LNCaP clone FGC (cell line): ENCODE measurements at places on chromosomes 5 and 9.

GRCh38 chr9:113160571-113160970 is 9.8 kb downstream of the SLC31A2 start:
- DNase-seq = no peak

- no peak for DNase-seq
These were observed 21.8 kb upstream of the NINJ1 start for GRCh38 chr9:93155716-93156474.

DNA sequence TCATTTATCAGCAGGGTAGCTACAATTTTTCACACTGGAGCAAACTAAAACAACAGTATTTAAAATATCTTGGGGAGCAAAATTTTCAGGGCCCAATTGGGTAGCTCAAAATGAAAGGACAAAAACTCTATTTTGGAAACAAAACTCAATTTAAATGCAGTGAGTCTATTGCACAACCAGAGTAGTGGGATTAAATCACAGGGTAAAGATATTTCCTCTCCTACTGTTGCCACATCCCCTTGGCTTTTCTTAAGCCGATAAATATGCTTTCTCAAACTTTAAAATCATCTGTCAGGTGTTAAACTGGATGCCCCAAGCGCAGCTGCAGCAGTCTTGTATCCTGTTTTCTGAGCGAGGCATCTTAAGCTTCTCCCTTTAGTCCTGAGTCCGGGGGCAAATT is 1474.3 kb upstream of the CDH9 start:
- no peak for DNase-seq

GRCh38 chr9:18202924-18203323 is 271.0 kb upstream of the ADAMTSL1 start:
- DNase-seq = no peak

DNA sequence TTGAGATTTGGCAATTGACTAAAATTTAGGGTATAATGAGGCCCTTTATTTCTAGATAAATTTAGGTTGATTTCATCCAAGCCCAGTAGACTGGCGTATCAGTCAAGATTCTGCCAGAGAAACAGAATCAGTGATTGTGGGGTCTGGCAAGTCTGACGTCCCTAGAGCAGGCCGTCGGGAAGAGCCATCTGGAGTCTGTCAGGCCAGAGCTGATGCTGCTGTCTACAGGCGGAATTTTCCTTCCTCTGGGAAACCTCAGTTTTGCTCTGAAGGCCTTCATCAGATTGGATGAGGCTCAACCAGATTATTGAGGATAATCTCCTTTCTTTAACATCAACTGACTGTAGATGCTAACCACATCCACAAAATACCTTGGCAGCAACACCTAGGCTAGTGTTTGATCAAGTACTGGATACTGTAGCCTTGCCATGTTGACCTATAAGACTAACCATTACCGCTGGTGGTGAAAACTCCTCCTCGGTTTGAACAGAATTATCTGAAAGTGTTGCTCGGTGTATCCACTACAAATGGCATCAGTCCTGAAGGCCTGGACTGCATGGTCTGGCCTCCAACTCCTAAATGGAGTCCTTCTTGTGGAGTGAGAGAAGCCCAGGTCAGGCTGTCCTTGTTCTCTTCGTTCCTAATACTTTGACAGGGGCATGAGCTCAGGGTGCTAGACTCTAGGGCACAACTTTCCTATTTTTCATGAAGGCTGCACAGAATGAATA is 83.2 kb upstream of the ANKH start:
- no peak for DNase-seq

DNA sequence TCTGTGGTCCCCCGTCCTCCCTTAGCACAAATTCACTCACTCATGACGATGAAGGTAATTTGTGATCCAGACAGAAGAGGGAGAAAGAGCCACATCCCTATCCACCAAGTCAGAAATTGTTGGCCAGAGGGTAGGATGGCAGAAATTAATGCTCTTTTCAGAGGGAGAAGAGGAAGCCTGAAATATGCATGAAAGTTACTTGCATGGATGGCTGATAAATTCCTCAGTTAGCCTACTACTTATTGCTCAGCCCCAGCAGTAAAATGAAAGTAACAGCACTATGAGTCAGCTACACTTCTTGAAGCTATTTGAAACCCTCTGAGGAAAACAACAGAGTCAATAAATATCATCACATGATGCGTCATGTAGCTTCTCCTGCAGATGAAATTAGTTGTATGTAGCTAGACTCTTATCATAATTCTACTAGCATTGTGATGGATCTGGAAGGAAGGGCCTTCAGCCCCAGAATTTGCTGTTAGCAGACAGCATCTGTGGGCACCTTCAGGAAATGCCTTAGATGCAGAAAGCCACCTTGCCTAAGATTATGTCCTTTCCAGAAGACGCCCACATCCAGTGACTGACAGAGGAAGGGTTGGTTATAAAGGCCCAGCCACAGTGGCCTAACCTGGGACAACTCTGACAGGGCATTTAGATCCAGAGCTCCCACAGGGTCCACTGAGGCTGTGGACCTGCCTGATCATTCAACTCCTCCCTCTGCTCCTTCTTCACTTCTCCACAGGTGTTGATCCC is 81.2 kb upstream of the CCDC112 start:
- no peak for DNase-seq

DNA sequence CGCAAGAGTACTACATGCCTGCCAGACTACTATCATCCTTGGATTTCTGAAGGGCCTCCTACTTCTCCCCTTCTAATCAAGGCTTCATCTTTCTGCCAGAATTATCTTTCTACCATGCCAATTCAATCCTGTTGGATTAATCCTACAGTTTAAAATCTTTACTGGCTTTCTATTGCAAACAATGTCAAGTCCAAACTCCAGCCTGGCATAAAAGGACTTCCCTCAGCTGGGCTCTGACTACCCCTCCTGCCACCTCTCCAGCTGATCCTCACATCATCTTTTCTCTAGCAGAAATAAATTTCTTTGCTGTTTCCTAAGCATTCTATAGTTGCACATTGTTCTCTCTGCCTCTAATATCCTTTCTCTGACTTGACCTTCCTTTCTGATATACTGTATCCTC is 119.7 kb upstream of the RAD23B start:
- DNase-seq = no peak

GRCh38 chr5:150428106-150428876 is 15.6 kb upstream of the CD74 start:
- DNase-seq = no peak

DNA sequence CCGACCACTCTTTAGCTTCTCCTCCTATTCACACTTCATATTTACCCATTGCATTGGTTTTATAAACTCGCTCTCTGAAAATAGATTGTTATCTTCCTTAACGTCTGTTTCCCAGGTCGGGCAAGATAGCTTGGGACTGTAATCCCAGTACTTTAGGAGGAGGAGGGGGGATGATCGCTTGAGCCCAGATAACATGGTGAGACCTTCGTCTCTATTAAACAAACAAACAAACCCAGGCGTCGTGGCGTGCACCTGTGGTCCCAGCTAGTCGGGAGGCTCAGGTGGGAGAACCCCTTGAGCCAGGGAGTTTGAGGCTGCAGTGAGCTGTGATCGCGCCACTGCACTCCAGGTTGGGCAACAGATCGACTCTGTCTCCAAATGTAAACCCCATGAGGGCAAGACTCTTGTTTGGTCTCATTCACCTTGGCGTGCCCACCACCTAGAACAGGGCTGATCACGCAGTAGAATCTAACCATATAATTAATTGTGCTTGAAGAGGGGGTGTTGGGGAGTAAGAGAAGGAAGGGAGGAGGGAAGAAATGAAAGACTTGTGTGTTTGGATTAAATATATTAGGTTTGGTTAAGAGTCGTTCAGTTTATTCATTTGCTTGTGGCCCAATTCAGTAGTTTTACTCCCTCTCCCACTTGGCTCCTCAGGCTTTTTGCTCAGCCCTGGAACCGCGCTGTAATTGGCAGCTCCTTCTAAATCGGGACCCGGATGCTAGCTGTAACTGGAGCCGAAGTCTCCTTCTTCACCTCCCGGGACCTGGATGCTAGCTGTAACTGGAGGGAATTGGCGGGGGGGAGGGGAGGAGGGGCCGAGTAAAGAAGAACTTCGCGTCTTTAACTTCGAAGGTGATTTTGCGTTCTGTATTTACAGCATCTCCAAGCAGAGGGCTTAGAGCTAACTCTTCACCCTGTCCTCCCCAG is 24.9 kb downstream of the CDKN2A start:
- DNase-seq = no peak

DNA sequence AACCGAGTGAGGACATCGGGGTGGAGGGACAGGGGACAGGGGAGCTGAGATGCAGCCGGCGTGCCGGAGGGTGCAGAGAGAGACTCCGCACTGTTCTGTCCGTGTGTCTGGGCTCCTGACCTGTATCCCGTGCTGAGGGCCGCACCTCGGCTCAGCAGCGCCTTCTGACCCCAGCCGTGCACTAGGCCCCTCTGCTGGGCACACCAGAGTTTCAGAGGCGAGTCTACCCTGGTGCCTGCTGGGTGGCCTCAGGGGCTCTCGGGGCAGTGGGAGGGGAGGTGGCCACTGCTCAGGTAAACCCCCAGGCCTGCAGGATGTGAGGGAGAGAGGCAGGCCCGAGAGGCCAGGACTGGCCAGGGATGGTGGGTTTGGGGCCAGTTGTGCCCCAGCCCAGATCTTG is 100.2 kb downstream of the RXRA start:
- DNase-seq = no peak

DNA sequence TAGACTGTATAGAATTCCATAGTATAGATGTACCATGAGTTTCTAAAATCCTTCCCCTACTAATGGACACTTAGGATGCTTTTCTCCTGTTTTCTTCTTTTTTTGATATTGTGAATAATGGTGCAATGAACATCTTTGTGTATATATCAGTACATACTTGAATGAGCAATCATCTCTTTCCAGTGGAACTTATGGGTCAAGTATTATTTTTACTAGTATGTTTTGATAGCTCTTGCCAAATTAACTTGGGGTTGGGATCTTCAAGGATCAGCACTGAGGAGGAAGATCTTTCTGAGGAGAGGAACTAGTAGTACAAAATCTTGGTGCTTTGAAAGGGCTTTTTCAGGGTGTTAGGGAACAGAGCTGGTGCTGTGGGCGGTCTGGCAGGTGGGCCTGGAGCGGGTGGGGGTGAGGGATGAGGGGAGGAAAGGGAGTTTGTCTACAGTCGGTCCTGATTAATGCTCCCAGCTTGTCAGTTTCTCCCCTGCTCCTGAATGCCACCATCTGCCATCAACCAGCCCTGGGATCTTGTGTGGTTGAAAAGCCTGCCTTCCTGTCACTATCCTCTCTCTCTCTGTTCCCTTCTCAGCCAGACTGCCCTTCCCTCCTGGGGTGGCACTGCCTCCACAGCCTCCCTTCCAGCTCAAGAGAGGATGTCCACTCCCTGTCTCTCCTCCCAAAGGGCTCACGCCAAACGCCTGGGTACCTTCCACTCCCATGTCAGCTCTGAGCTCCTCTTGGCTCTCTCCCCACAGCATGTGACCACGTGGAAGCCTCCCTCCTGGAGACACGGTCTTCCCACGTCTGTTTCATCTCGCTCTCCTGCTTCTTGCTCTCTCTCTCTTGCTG is 185.9 kb downstream of the DAB2IP start:
- DNase-seq = no peak

DNA sequence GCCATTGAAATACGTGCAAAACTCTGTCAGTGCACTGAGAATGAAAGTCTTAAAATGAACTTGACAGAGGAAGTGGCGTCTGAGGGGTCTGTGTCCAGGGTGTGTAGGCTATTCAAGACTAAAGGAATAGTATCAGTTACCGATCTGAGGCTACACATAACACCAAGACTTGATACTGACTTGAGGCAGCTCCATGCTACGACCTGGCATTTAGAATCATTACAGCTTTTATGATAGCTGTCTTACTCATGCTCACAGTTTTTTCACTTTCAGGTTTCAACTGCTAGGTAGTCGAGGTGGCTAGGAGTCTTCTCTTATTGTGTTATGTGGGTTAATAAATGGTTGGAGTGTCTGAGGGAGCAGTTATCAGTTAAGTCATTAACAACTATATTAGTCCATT is 92.8 kb upstream of the SLCO6A1 start:
- DNase-seq = no peak

GRCh38 chr5:98330871-98331270 is 442.6 kb upstream of the RGMB start:
- DNase-seq = no peak

DNA sequence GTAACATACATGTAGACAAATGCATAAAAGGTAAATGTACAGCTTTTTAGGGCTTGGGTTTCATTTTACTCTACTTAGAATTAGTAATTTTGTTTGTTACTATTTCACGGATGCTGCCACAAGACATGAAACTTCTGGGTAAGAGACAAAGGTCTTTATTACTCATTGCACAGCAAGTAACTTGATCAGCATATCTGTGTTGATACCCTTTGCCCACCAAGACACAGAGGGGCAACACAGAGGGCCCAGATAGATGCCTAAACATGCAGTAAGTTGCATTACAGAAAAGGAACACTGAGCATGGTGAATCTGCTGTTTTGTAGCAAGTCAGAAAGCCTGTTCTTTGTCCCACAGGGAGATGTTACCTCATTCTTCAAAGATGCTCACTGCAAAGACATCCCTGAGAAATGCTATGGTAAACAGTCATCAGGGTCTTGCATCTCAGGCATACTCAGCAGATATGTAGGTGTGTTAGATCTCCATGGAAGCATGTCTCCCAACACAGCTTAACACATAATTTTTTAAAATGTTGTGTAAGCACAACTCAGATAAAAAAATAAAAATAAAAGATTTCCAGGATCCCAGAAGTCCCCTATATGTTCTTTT is 10.3 kb downstream of the ITGA2 start:
- DNase-seq = no peak

- DNase-seq = no peak
These were observed 30.3 kb upstream of the PUM3 start for GRCh38 chr9:2874001-2874750.

GRCh38 chr9:132117694-132118093 is 38.0 kb upstream of the MED27 start:
- no peak for DNase-seq

DNA sequence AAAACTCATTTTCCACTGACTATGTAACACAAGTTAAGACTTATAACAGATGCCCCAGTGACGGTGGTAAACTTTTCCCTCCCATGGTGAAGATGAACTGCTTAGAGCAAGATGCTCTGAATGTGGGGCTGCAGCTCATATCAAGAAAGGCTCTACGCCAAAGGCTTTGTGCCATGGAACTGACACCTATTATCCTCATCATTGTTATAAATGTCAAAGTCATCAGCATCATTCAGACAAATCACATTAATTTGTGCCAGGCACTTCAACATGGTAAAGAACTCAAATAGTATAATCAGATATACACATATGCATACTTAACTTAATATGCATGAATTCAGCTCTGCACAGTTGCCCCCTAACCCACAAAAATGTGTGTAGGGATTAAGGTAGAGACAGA is 305.9 kb upstream of the ATP10B start:
- DNase-seq = no peak

DNA sequence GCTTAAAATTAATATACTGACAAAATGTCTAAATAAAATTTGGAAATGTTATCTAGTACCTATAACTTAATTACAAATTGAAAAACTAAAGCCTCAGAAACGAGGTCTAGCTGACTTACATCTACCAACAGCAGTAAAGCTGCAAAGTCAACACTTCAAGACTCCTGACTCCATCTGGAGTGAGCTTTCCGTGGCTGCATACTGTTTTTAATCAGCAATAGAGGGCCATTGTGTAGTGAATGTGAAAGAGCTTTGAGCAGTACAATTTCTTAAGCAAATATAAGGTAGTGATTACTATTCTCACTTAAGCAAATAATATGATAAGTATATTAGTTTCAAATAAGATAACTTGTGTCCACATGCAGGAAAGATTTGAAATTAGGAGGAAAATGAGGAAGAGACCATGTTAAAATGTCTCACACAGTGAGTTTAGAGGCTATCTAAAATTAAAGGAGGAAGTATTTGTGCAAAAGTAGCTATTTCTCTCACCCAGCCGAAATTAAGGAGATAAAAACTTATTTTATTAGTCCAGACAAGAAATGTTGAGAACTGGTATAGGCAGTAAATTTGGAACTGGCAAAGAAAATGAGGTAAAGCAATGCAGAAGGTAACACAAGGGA is 6.4 kb downstream of the SPINK6 start:
- DNase-seq = no peak
